ENCODE measurements at places on chromosomes 5 and 9.

DNA sequence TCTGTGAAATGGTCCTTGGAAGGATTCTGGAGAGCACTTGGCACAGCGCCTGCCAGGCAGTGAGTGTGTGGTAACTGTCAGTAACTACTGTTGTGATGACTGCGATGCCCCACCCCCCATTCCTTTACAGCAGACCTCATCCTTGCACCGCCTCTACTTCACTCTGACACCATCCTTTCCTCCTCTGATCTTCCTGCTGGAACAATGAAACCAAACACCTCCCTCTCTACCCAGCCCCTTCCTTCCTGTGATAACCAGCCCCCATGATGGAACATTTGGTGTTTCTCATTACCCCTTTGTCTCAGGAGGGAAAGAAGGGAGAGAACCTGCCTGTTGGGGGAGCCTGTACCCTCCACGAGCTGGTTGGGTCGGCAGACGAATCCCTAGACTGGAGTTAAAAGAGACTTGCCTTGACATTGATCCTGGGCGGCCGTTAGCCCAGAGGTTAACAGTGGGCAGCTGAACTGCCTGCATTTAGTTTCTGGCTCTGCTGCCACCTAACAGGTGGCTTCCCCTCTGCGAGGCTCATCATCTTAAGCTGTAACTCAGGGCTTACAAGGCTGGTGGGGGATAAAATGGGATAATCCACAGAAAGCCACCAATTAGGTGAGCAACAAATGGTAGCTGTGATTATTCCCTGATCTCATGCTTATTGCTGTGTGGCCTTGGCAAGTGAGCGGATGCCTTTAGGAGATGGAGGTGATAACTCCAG is 34.2 kb upstream of the GRPEL2 start:
- peak; percentile 45 for DNase-seq

GRCh38 chr5:152864447-152864846 is 459.4 kb upstream of the NMUR2 start:
- no peak for DNase-seq

GRCh38 chr5:139636207-139636792 is 11.8 kb upstream of the CXXC5 start:
- DNase-seq = no peak

GRCh38 chr5:16763211-16763610 is 146.4 kb upstream of the RETREG1 start:
- no peak for DNase-seq

DNA sequence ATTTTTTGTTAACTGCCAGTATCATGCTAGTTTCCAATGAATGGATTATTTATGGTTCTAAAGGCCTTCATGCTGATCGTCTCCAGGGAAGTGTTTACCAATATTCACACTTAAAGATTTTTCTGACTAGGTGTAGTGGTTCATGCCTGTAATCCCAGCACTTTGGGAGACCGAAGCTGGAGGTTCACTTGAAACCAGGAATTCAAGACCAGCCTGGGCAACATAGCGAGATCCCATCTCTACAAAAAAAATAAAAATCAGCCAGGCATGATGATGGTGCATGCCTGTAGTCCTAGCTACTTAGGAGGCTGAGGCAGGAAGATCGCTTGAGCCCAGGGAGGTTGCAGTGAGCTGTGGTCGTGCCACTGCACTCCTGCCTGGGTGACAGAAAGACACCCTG is 43.5 kb downstream of the FAM13B start:
- DNase-seq = no peak

DNA sequence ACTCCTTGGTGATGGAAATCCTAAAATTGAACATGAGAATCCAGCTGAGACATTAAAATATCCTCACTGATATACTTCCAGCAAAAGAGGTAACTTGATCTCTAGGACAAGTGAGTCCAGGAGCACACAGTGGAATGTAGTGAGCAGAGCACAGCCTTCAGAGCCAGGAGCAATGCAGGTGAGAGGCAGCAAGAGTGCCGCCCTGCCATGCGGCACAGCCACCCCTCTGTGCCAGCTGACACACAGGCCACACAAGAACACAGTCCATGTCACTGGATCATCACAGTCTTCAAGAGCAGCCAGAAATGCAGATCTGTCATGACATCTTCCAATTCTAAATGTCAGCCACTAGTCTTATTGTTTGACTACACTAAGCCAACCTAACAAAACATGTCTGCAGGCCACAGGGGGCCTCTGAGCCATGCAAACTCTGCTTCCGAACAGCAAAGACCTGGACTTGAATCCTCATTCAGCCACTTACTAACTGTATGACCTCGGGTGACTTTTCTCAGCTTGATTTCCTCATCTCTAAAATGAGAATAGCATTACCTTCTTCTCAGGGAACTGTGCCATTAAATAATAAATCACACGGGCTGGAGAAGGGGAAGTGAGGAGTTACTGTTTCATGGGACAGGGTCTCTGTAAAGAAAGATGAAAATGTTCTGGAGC is 47.0 kb downstream of the CCDC125 start:
- no peak for DNase-seq

GRCh38 chr5:17663182-17663581 is 28.9 kb downstream of the TAF11L14 start:
- DNase-seq = no peak

DNA sequence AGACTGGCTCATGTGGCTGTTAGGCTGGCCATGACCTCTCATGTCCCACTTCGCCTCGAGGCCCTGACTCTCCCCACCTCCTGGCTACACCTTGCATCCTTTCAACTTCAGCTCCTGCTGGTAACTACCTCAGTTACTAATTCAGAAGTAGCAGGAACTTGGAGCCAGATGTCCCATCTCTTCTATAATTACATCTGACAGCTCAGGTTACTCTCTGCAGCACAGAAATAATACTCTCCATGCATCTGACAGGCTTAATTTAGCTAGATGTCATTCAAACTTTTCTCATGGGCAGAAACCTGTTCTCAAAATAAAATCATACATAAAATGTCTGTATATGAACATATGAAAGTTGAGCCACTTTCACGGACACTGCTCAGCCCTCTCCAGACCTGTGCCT is 92.2 kb upstream of the IL33 start:
- DNase-seq = no peak

DNA sequence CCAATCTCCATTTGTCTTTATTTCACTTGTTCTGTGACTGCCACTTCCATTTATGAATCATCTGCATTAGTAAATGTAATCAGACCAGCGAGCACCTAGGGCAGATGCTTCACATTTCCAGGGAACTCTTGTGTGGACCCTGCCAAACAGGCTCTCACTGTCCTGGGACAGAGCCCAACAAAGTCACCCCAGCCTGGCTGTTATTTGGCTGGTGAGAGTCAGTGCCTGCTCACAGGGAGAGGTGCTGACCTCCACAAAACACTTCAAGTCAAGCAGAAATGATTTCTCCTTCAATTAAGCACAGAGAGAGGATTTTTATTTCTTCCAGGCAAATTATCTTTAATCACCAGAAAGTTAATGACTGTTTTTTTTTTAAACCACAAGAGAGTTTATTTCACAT is 568.0 kb downstream of the MTRR start:
- no peak for DNase-seq

DNA sequence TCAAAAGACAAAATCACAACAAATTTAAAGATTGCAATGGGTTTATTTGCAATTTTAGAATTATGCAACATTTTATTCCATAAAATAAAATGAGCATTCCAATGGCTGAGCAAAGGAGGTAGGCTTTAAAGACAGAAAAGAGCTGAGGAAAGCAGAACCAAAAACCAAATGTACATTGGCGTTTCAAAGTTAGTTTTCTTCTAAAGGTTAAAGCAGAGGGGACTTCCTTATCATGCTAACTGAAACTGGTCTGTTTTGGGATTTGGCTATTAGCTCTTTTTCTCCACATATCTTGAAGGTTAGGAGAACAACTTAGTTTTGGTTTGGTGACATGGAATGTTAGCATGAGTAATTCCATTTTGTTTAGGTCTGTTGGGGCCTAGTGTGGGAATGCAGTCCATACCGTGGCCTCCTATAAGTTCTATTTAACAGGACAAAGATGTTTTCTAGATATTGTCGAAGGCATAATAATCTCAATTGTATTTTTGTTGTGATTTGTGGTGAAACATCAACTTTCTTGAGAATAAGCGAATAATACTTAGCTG is 20.3 kb downstream of the DCP2 start:
- peak; percentile 23 for DNase-seq

DNA sequence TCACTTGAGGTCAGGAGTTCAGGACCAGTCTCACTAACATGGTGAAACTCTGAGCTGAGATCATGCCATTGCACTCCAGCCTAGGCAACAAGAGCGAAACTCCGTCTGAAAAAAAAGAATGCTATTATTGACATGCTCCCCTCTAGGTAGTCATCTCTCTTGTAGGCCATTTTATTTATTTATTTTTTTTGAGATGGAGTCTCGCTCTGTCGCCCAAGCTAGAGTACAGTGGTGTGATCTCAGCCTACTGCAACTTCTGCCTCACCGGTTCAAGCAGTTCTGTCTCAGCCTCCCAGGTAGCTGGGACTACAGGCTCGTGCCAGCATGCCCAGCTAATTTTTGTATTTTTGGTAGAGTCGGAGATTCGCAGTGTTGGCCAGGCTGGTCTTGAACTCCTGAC is 20.6 kb upstream of the NIM1K start:
- no peak for DNase-seq

- DNase-seq = peak; percentile 53
Measured at GRCh38 chr9:122346478-122347347, 24.1 kb upstream of the PTGS1 start.

- DNase-seq = no peak
Measured at GRCh38 chr9:34556949-34557348, 32.6 kb downstream of the CNTFR start.

- no peak for DNase-seq
Measured at GRCh38 chr5:103561685-103562452, 720 bp downstream of the NUDT12 start.

DNA sequence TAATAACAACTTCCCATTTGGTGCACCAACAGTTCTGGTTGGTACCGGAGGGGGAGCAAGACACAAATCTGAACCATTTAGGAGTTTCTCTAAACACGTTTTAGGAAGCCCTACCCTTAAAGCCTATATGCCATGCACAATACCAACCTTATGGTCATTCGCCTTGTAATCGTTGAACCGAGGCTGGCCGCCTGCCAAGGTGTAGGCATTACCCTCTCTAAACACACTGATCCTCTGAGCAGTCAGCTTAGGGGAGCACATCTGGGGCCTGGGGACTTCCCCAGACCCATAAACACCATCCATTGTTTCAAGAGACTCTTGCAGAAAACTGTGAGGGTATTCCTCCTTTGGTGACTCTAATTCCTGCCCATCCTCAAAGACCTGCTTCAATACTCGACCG is 328 bp downstream of the GRXCR2 start:
- DNase-seq = no peak

DNA sequence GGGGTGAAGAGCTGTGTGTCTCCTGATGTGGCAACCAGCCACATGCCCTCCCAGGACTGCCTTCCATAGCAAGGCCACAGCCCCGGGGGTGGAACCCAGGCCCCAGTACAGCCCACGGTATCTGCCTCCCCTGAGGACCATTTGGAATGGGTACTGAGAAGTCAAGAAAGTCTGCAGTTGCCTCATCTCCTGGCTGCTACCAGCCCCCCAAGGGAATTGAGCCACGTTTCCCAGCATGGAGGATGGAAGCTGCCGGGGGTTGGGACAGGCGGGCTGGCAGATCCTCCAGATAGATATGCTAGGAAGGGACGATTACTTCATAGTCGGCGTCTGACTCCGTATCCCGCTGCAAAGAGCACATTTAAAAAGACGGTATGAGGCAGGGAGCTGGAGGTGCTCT is 5.5 kb upstream of the DMRT2 start:
- no peak for DNase-seq

GRCh38 chr5:88818296-88818695 is 64.7 kb downstream of the MEF2C start:
- no peak for DNase-seq

DNA sequence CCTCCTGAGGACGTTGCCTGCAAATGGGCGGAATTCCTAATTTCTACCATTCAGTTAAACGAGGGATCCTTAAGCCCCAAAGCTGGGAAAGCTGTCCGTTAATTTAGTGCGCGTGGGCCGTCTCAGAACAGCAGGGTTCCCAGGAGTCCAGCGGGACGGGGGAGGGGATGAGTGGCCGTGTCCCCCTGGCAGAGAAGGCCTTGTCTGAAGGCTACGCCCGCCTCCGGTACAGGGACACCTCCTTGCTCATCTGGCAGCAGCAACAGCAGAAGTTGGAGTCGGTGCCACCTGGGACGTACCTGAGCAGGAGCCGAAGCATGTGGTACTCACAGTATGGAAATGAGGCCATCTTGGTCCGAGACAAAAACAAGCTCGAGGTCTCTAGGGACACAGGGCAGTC is 1.3 kb downstream of the BRD3OS start:
- DNase-seq = no peak

- peak; percentile 3 for DNase-seq
Measured at GRCh38 chr5:129125819-129126218, 31.3 kb downstream of the ISOC1 start.

DNA sequence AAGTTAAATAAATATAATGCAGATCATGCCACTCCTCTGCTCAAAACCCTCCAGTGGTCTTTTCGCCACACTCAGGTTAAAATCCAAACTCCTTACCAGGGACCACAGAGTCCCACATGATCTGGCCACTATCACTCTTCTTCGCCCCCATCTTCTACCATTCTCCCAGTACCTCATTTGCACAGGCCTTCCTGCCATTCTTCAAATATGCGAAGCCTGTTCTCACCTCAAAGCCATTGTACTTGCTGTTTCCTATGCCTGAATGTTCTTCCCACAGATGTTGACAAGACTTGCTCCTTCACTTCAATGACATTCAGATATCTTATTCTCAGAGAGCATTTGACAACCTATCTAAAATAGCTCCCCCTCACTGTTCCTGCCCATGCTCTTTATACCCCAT is 10.9 kb downstream of the TEX10 start:
- DNase-seq = no peak

DNA sequence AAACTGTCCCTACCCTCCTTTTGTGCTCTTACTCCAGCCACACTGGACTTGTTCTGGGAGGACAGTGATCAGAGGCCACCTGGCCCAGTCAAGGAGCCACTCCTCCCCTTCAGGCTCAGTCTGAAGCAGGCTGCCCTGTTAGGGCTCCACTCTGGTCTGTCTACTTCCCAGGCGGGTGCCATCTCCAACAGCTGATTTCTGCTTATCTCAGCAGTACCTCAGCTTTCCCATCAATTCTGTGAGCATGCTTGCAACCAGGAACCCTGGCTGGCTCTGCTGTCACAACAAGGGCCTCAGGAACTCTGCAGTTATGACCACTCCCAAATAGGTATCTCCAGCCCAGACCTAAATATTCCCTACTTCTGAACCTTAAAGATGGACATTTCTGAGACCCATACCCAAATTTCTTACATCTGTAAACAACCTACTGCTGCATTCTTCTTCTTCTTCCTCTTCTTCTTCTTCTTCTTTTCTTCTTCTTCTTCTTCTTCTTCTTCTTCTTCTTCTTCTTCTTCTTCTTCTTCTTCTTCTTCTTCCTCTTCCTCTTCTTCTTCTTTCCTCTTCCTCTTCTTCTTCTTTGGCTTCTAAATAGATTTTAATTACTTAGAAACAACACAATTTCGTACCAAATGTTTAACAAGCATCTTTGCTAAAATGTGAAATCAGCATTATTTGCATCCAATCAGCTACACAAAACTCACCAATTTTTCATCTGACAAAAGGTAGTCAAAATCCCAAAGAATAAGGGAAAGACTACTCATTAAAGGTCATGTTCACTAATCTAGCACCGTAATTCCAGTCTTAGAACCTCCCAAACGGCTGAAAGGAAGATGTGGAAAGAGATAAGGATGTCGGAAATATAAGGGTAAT is 13.6 kb upstream of the SLC22A4 start:
- DNase-seq = no peak
